Daoy (cell line): ENCODE measurements at places on chromosomes 2 and 18.

DNA sequence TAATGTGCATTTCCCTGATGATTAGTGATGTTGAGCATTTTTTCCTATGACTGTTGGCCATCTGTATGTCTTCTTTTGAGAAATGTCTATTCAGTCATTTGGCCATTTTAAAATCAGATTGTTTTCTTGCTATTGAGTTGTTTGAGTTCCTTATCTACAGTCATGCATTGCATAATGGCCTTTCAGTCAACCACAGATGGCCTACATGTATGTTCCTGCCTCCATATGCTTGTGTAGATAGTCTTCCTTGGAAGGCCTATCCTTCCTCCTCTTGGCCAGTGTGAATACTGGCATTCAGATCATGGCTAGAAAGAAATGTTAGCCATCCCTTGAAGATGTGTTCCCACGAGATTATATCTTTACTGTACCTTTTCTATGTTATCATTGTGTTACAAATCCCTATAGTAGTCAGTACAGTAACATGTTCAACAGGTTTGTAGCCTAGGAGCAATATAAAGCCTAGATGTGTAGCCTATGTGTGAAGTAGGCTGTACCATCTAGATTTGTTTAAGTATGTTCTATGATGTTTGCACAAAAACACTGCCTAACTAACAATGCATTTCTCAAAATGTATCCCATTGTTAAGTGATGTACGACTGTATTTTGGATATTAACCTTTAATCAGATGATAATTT, 65.6 kb upstream of the CD302 start:
- DNase-seq, result no peak

DNA sequence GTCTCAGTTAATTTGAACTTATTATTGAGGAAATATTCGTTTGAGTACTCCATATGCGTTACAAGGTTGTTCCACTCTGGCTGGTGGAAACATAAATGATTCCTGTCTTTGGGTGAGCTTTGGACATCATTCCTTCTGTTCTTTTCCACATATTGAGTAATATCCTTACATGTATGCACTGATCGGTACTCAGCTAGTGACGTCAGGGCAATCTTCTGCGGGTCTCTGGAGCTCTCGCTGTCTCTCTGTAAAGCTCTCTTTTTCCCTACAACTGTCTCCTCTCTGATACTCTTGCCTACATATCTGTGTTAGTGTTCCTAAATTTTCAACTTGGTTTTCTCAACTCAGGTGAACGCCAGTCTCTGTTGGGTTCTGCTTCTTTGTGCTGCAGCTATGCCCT, 23.4 kb upstream of the IL36G start:
- no peak for DNase-seq

DNA sequence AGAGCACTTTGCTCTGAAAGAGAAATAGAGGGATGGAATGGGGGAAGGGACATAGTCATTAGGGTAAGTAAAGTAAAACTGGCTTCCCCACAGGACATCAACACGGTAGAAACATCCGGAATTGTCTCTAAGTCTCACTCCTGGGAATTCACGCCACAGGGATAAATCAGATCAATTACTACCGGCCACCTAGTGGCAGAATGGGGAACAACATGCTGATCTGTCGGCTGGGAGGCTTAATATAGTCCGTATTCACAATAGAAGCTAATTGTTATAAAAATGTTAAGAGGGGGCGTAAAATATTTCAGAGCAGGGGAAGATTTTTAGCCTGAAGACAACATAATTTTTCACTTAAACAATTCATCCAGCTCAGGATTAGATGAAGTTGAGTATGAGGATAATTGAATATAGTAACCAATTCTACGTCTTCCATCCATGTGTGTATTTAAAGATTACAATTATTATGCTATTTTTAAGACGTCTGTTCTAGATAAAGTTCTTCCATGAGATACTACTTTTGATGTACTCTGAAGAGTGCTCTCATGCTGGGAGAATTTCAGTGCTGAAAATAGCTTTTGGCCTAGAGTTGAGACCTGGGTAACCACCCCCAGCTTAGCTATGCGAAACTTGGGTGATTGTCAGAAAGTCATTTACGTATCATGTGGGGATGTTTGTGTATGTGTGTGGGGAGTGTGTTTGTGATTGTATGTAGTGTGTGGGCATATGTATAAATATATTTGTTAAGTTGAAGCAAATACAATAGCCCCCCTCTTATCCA, 65.7 kb downstream of the LRRTM1 start:
- DNase-seq, result peak; percentile 10

GRCh38 chr2:118667348-118667747, 180.1 kb downstream of the EN1 start:
- DNase-seq, result peak; percentile 26

- no peak for DNase-seq
Observed at GRCh38 chr18:40751186-40751585, 1203.8 kb upstream of the PIK3C3 start.

GRCh38 chr2:127004893-127005600, 101.9 kb downstream of the BIN1 start:
- DNase-seq, result no peak
